ENCODE measurements at places on chromosomes 16 and 17. TPM values are rescaled to one million over a fixed set of nuclear protein-coding genes. Genes with fewer than 3 reads are reported as not detected.

DNA sequence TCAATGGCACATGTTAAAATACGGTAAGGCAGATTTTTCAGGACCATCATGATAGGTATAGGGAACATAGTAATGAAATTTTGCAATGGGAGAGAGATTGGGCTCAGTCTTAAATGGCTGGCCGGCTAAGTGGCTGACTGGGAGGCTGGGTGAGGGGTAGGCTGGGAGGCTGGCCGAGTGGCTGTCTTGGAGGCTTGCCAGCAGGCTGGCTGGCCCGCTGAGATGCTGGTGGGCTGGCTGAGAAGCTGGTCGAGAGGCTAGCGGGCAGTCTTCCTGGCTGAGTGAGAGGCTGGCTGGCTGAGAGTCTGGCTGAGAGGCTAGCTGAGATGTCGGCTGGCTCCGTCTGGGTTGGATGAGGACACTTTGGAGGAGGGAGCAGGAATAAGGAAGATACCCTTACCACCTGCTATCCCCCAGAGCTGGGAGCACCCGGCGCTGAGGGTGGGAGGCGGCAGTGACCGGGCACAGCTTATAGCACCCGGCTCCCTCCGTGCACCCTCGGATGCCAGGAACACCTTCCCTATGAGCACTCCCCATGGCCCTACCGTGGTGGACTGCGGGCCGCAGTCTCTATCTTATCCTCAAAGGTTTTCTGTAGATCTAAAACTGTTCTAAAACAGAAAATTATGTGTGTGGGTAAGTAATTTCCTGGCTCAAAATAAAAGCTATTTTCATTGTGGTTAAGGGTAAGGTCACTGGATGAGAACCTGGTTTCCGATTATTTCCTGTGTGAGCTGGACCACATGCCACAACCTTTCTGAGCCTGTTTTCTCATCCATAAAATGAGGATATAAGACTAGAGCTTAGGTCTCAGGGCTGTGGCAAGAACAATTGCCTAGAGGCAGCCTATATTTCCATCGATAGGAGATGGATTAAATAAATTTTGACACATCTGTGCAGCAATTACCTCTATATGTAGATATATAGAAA is 34.5 kb upstream of the TMC5 start:
- DNase-seq, result no peak

GRCh38 chr17:34420254-34420766 is 57.3 kb upstream of the CCL1 start:
- DNase-seq, result peak; percentile 33

DNA sequence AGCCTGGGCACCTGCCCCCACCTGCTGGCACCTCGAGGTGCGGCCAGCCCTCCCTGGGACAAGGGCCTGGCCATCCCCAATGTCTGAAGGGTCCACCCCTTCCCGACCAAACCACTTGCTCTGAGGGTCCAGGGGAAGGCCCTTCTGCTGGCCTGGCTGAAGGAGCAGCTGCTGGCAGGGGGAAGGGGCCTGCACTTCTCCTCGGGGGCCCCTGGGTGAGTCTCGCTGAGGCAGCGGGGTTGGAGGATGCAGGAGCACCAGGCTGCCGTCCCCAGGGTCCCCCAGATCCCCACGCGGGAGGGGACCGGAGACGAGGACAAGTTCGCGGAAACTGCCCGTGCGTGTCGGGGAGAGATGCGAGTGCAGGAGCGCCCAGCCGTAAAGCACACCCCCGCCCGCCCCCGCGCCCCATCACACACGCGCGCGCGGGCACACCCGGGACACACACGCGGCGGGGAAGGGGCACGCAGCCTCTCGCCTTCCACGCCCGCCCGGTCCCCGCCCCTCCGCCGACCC is 725 bp upstream of the CACNA1H start:
- DNase-seq, result peak; percentile 57

GRCh38 chr16:57190136-57190535 is 4.0 kb downstream of the RSPRY1 start:
- no peak for DNase-seq

GRCh38 chr17:57442914-57443571 is 186.7 kb downstream of the MSI2 start:
- DNase-seq, result no peak

DNA sequence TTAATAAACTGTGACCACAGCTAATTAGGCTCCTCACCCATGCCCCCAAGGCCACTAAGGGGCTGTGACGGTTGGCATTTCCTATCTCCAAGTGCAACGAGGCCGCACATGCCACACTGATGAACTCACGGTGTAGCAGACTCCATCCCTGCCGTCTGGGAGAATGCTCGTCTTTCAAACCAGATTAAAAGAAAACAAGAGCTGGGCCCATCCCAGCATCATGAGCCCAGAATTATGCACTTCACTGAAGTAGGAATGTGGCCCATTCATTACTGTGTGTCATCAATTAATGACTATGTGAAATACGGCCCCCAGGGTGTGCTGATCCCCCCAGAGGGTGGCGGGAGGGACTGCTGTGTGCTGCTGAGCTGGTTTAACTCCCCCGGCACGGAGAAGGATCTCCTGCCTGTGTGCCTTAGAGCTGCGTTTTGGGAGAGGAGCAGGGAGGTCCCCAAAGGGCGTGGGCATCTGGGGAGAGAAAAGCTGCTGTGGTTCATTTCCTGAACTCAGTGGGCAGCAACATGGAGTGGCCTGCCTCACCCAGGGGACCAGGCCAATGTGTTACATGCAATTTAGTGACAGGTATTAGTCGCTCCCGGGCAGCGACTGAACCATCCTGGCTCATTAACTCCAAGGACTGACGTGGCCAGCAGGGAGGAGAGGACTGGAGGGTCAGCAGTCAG is 194.5 kb downstream of the FOXL1 start:
- DNase-seq, result no peak

- DNase-seq, result peak; percentile 70
Measured at GRCh38 chr17:28744972-28745785, 1.4 kb downstream of the TRAF4 start.

Gene TBC1D3I
- total RNA-seq, result 0.80 TPM

GRCh38 chr17:45414990-45415881 is 17.4 kb downstream of the ARHGAP27 start:
- no peak for DNase-seq

GRCh38 chr17:27284811-27285415 is 9.0 kb upstream of the WSB1 start:
- DNase-seq, result no peak

DNA sequence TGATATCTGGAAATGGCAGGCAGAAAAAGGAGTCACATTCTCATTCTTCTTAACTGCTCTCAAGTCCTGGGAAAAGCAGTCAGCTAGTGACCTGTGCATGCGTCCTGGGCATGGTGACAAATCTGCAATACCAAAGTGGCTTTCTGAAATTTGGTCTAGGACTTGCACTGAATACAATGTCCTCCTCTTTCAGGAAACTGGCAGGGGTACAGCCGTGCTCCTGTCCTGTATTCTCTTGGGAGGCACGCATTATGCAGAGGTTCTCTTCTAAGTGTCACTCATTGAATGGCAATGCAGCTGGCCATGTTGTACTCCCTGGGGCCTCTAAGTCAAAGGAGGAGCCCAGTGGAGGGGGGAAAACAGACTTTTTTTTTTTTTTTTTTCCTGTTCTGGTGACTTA is 10.6 kb downstream of the PHF12 start:
- no peak for DNase-seq

Gene SMCR8
- 18.4 TPM for total RNA-seq

Gene KRTAP3-2
- not detected for total RNA-seq

- no peak for DNase-seq
Measured at GRCh38 chr17:362721-363120, 10.1 kb upstream of the RPH3AL start.

- DNase-seq, result no peak
Measured at GRCh38 chr16:27229891-27230470, 26.7 kb downstream of the KDM8 start.

DNA sequence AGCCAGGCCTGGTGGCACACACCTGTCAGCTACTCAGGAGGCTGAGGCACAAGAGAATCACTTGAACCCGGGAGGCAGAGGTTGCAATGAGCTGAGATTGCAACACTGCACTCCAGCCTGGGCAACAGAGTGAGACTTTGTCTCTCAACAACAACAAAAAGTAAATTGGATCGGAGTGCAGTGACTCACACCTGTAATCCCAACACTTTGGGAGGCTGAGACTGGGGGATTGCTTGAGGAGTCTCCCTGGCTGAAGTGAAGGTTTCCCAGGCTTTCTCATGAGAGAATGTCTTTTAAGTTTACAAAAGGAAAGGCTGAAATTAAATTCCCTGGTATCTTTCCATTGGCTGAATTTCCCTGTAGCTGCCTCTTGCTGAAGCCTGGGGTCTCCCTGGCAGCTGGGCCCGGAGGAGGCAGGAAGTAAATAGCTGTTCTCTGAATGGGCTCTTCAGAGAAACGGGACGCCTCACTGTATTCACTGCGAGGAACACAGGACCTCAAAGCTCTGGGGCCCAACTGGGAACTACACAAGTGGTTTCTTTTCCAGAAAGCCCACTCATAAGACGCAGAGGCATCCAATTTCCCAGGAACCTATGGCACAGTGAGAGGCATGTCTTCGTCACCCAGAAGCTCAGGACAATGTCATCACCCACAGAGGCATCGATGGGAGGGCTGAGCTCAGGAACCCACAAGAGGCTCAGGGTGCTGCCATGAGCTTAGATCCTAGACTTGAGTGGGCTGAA is 77.4 kb upstream of the SMURF2 start:
- peak; percentile 31 for DNase-seq

GRCh38 chr17:59311051-59311468 is 20.4 kb upstream of the YPEL2 start:
- no peak for DNase-seq

Measured in mesothelial cell of epicardium (in vitro differentiated cells).